Stimulated activated CD8-positive, alpha-beta memory T cell treated with anti-CD3 and anti-CD28 coated beads, Interleukin-7, amount 100 ng/mL, for 1 hour (primary cell): ENCODE measurements at places on chromosomes 2 and 18.
A peak's percentile ranks its signal among the peaks of the same experiment; 100 is the strongest.

DNA sequence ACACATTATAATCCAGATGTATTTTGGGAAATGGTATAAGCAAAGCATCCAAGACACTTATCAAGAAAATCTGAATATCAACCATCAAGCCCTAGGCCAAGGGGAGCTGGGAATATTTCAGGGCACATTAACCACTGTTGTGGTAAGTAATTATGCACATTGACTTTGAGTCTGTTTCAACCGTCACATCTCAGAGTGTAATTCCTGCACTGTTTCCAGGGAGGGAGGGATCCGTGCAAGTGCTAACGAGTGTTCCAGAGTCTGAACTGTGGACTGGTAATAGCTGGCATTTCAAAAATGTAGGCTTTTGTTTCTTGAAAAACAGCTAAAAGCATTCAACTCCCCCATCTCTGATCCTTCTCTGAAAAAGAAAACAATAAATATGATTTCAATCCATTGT is 681.6 kb downstream of the BCL11A start:
- no peak for DNase-seq

- no peak for DNase-seq
These were observed 39.1 kb downstream of the PCBP1 start for GRCh38 chr2:70126413-70126812.

GRCh38 chr18:76754351-76754750 is 68.0 kb upstream of the ZNF236 start:
- DNase-seq = no peak

GRCh38 chr2:143603035-143603655 is 473.9 kb downstream of the ARHGAP15 start:
- DNase-seq = no peak

DNA sequence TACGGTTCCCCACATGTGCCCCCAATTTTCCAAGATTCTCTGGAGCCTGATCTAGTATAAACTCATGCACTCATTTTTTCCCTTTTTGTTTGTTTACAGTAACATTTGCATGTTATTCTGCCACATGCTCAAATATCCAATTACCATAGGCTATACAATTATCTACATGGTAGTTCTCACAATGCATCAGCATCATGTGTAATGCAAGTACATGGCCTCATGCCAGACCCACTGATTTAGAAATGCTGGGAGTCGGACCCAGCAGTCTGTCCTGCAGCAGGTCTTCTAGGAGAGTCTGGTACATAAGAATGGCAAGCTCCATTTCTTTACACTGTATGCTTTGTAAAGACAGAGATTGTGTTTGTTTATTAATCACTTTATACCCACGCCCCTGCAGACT is 107.7 kb downstream of the CBLN2 start:
- no peak for DNase-seq

DNA sequence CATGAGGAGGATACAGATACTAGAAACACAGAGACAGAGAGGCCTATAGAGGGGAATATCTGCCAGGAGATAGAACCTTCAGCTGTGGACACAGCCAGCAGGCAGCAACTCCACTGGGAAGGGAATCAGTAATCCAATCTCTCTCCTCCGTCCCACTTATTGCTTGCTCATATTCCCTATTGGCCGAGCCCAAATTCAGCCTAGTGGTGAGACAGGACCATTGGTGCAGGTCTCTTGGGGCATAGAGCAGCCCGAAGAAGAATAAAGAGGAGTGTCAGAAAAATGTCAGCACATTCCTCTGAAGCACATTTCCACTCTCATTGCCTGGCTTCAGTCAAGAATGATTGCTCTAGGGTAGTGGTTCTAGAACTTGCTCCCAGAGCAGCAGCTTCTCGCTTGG is 1091.5 kb upstream of the GYPC start:
- no peak for DNase-seq

GRCh38 chr2:183224948-183225347 is 100.7 kb downstream of the NUP35 start:
- DNase-seq = no peak

DNA sequence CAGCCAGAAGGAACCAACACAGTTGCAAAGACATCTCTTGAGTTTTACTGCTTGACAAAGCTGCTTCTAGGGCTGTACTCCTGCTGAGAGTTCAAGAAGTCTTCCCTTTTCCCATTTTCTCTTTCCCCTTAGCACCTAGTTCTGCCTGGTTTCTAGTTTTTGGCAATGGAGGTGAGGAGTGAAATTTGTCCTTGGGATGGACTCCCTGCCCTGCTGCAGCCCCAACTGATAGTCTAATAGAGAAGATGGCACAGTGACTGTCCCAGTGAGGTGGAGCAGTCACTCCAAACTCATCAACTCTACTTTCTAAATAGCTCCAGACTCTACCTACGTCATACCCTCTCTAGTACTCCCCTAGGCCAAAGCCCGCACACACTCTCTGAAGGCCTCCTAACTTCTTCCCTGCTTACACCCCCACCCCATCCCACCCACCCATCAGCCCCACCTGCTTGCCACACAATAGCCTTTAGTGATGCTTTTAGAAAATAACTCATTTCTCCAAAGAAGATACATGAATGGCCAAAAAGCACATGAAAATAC is 164.4 kb downstream of the DDX1 start:
- no peak for DNase-seq

- DNase-seq = no peak
These were observed 57.6 kb downstream of the SLC4A3 start for GRCh38 chr2:219684721-219685689.

- DNase-seq = no peak
These were observed 52.6 kb upstream of the ACMSD start for GRCh38 chr2:134785659-134786430.

- no peak for DNase-seq
These were observed 76.1 kb downstream of the MBP start for GRCh38 chr18:77056344-77057005.

DNA sequence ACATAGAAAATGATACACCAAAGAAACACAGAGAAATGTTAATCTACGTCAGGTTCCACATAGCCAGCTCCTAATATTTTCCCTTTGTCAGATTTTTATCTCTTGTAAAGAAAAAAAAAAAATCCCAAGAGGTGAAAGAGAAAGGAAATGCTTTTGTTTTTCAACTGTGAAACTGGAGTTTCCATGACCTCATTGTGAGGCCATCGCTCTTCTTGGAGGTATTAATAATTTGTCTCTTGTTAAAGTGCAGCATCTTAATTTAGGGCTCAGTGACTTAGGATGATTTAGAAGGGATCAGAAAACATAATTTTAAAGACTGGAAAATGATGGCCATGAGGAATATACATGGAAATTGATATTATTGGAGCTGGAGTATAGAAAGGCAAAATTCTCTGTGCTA is 21.7 kb downstream of the ARHGAP28 start:
- no peak for DNase-seq

GRCh38 chr2:50443288-50443687 is 588.6 kb downstream of the NRXN1 start:
- no peak for DNase-seq

GRCh38 chr18:7877609-7878008 is 310.5 kb downstream of the PTPRM start:
- no peak for DNase-seq

DNA sequence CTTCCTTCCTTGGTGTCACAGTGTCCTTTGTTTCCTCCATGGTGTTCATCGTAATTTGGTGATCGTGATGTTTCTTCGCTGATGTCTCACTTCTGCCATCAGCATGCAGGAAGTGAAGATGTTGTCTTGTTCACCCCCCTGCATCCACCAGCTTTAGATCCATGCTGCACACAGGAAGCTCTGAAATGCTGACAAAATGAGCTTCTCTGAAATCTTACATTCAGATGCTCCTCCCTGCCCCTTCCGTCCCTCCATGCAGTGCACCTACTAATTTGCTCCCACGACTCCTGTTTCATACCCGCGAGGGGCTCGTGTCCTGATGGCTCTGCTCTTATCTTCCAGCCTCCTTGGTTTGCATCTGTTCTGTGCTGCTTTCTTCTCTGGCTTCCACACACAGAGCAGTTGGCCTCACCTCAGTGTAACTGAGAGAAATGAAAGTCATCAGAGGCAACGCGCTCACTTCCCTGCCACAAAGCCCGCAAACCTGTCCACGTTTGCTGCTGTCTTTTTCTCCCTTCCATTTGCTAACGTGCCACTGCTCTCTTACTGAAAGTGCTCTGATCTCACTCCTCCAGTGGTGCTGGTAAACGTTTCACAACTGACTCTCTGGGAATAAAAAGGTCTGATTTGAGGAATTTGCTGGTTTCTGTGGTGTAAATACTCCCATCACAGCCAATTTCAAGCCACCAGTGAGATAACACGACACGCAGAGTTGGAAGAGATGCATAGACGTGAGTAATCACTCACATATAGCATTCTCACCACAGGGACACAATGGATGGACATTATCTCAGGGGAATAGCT is 41.0 kb upstream of the MGAT4A start:
- peak; percentile 27 for DNase-seq

- no peak for DNase-seq
These were observed 11.0 kb downstream of the UBE2E3 start for GRCh38 chr2:180991361-180991760.

DNA sequence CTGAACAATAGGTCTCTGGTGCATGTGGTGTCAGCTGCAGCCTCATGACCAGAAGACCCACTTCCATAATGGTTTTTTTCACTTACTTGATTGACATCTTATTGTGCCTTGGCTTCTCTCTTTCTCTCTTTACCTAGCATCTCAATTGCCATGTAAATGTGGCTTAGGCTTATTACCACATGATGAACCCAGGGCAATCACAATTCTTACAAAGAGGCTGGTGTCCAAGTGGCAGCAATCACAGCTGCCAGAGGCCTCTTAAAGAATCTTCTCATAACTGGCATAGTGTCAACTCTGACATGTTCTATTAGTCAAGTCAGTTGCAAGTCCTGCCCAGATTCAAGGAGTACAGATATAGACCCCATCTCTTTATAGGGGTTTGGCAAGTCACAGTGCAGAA is 1224.8 kb downstream of the SUCLG1 start:
- no peak for DNase-seq

GRCh38 chr18:63346031-63346430 is 21.0 kb downstream of the KDSR start:
- no peak for DNase-seq

DNA sequence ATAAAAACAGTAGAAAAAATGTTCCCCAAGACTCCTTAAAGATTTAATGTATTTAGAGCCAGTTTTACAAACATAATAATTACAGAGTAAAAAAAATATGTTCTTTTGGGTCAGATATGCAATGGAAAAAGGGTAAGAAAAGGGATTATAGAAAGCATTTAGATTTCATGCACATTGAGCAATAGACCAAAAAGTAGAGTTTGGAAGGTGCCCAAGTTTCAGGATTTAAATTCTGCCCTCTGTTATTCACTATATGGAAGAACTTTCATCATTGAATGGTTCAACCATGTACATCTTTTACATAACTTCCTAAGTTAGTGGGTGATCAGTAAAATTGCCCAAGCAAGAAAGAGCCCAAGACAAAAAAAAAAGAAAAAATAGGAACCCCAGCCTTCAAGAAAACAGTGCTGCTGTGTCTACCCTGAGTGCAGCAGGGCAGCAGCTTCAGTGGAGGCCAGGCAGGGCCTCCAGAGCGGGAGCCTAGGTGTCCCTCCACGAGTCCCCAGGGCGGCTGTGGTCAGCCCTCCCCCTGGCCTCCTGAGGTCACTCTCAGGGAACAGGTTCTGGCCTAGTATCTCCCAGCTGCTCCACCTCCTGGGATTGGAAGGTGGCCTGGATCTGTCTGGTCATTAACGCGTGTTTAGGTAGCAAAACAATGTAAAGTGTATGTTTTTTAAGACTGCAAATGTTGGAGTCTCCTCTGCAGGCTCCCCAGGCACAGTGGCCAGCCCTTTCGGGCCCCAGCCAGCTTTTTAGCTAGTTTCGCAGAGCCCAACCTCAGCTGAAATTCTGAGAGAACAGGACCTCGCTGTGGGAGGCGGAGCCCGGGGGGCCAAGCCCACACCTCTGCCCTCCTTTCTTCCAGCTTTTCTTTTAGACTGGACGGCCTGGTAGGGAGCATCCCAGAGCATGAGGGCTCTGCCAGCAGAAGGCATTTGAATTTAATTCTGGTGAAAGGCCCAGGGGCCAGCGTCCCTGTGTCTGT is 77.3 kb downstream of the TEX51 start:
- no peak for DNase-seq

DNA sequence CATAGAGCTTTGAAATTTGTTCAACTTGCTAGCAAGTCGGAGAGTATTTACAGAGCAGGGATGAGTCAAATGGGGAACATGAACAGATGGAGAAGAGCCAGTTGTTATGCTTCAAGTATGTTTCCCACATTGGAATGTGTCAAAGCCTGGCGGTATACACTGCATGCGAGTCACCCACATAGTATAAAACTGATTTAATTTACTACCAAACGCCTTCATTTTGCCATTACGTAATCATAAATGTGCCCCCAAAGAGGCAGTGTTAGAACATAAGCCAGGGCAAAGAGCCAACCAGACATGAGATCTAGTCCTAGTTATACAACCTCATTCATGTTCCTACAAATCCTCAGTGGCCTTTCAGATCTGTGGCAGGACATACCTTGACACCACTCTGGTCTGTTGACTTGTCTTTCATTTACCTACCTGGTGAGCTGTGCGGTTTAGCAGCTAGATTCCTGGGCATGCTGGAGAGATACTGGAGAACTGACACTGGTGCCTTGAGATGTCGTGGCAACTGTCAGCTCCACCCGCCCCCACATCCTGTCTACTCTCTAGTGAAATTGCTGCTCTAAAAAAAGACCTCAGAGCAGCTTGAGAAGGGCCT is 21.7 kb upstream of the NRP2 start:
- DNase-seq = no peak

GRCh38 chr2:33477473-33478468 is 1.3 kb downstream of the RASGRP3 start:
- DNase-seq = no peak

DNA sequence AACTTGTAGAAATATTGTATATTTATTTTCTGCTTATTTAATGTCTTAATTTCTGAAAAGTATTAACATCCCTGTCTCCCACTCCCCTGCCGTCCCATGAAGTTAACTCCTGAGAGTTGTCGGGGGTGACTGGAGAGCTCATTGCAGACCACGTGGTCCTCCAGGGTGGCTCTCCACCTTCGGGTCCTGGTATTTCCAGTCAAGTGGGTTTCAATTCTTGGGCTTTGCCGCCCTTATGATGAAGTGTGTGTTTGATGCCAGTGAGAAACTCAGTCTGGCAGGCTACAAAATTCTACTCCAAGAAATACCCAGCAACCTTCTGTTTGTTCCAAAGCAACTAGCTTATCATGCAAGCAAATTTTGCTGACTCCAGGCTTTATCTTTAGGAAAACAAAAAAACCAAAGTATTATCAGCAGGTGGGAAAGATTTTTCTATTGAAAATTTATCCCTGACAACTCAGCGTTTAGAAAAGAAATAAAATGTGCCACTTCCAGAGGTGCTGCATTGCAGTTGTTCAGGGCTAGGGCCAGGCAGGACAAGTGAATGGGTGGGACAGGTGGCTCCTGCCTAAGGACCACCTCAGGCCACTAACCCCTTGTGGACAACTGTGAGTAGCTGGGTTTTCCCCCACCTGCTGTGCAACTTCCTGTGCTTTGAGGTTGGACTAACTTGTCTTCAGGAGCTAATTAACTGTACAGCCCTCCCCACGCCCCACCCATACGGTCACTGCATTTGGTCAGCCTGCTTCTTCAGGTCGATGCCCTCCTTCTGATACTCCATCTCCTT is 46.6 kb downstream of the BCL2L11 start:
- DNase-seq = no peak
